ENCODE measurements at places on chromosomes 4 and X.
A peak's percentile ranks its signal among the peaks of the same experiment; 100 is the strongest.

DNA sequence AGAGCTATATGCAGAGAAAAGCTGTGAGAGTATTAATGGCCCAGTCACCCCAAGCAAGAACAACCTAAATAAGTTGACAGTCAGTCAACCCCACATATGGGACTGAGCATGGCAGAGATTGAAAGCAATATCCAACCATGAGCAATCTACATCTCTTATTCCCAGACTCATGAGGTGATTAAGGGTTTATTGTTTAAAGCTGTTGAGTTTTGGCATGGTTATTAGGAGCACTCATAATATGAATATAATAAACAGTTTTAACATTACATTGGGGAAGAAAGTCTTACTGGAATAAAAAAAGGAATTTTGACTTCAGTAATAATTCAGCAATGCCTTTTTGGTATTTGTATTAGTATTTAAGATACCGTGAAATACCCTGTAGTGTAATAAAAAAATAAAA is 1627.4 kb downstream of the STIM2 start:
- no peak for DNase-seq

DNA sequence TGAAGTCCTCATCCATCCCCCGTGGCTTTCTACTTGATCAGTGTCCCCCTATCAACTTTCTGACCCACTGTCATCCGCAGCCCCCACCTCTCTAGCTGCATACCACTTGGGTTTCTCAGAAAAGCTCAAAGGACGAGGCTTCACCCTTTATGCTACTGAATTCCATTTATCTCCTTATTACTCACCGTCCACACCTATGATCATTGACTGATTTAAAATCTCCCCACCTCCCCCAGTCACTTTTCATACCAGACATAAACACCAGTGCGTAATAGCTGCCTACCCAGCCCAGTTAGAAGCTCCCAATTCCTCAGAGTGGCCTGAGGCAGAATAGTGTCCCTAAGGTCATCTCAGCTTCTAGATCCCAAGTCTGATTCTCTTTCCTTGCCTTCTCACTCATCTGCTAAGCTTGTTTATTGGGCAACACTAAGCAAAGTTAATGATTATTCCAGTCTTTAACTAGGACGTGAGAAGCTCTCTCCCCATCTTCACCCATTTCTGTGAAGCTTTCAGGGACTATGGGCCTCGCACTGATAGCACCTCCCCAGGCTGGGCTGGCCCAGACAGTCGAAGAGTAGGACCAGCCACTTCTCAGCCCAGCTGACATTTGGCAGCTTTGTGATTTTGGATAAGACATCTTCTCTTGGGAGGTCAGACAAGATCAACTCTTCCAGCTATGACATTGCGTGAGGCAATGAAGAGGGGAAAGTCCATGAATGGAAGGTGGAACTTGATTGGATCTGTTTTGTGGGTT is 7.2 kb upstream of the DDX60L start:
- no peak for DNase-seq

- DNase-seq = no peak
Observed at GRCh38 chr4:36337665-36338185, 56.3 kb downstream of the DTHD1 start.

GRCh38 chrX:115098897-115099296 is 81.5 kb upstream of the IL13RA2 start:
- DNase-seq = no peak

GRCh38 chrX:152821145-152821765 is 9.3 kb downstream of the CETN2 start:
- DNase-seq = peak; percentile 15

DNA sequence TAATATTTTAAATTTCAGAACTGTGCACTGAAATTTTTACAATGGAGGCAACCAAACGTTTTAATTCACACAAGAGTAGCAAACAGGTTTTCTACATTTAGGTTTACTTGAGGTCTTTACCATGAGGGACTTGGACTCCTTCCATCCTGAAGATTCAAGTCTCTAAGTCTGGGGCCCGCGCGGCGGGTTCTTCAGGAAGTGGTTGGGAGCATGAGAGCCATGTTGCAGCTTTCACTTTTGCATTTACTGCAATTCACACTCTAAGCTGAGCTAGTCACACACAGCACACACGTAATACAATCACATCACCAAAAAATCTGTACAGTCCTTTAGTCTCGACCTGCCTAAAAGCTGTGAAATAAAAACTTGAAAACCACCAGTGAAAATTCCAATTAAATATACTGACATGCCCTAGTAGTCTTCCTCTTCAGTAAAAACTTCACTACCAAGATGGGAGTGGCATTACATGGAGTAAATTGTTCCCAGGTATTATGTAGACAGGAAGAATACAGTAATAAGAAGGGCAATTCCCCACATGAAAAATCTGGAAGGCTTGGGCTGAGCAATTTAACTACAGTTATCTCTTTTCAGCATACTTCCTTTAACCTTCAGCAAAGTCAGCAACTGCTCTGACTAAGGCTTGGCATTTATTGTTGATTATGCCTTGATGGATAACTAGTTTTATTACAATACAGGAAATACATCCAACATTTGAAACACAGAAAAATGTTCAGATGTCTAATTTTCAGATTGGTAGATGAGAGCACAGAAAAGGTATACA is 571.1 kb upstream of the DIPK2B start:
- no peak for DNase-seq

DNA sequence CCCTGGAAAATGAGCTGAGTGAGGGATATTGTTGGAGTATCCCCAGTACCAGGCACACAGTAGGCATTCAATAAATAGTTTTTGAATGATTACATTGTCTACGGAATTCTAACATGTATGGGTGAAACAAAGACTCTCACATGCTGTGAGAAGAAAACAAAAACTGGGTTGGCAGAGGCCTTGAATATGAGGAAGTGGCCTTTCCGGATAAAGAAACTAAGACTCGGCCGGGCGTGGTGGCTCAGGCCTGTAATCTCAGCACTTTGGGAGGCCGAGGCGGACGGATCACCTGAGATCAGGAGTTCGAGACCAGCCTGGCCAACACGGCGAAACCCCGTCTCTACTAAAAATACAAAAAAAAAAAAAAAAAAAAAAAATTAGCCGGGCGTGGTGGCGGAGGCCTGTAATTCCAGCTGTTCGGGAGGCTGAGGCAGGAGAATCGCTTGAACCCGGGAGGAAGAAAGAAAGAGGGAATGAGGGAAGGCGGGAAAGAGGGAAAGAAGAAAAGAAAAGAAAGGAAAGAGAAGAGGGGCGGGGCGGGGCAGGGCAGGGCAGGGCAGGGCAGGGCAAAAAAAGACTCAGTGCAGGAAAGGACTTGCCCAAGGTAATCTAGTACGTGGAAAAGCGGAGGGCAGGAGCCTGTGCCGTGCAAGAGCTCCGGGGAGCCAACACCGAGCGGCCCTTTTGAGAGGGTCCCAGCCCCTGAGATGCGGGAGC is 689 bp upstream of the TMA16 start:
- DNase-seq = no peak

DNA sequence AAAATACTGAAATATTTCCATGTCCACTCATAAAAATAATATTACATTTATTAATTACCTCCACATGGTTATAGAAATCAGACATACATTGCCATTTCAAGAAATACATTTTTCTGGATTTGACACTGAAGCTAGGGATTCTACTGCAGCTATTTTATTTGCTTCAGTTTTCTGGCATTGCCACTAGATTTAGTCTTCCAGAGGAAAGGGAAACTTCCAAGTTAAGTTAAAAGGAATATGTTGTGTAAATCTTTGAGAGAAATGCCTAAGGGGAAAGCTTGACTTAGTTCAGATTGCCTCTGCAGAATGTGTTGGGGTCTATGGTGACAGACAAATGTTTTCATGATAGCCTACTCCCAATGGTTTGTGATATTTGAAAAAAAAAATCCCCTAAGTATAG is 1631.3 kb downstream of the PCDH18 start:
- DNase-seq = no peak

GRCh38 chrX:71533516-71533850 is 579 bp downstream of the OGT start:
- DNase-seq = no peak

DNA sequence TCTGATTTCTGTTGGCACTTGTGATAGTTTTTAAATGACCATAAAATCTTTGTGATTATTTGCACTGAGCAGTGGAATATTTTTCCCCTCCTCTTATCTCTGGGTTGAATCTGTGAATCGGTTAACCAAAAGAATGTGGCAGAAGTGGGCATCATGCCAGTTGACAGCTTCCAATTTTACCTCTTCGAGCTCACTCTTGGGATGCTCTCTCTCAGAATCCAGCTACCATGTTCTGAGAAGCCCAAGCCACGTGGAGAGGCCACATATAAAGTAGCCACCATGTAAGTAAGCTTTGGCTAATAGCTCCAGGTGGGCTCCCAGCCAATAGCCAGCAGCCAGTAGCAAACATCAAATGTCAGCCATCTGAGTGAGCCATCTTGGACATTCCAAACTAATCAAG is 12.9 kb upstream of the WDR19 start:
- DNase-seq = no peak

GRCh38 chr4:96025011-96025410 is 185.1 kb downstream of the PDHA2 start:
- DNase-seq = no peak

- DNase-seq = no peak
Observed at GRCh38 chr4:40289366-40290188, 45.6 kb upstream of the CHRNA9 start.

DNA sequence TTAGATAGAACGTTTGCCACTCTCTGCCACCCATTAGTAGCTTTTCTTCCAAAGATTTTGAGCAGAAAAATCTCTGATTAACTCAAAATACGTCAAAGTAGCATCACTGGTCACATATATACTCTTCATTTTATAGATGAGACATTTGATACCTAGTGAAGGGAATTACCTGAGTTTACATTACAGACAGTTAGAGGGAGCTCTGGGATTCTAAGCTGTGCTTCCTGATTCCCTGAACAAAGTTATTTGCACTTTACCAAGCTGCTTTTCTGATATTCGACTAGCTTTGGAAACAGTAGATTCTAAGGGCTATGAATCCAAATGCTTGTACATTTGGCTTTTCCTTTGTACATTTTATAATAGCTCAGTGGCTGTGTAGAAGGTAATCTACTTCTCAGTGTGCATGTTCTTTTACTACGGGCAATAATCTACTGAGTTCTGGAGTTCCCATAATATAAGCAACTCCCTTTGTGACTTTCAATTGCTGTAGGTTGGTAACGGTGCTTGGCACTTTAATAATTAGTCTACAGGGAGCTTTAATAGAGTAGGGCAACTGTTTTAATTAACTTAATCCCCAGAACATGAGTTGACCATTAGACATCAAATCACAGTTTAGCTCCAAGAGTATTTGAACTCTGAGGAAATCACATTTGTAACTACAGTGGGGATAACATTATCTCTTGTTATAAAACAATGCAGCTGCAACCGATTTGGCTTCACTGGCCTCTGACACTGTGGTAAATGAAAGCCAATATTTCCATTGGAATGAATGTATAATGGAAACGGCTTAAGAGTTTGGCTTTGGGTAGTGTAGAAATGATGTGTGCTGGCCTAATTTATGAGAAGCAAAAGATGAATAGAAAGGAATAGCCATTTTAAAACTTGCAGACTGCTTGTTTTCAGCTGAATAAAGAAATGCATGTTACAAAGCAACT is 1602.4 kb downstream of the STIM2 start:
- no peak for DNase-seq

DNA sequence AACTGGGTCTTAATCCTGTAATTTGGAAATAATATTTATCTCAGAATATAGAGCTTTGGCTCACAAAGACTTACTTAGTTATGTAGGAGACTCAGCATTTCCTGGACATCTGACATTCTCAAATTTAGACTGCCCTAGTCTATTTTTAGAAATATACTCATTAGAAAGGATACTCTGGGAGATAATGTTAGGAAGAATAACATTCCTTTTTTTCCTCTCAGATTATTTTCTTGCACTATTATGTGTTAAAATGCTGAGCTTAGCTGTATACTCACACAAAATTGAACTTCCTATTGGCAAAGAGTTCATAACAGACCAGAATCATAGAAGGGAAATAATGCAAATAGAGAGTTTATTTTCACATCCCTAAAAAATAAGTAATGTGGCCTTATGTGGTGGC is 1424.9 kb upstream of the PCDH7 start:
- DNase-seq = no peak

GRCh38 chr4:182555997-182556418 is 312.8 kb downstream of the TENM3 start:
- DNase-seq = peak; percentile 82

GRCh38 chrX:67636532-67636931 is 92.7 kb downstream of the AR start:
- DNase-seq = no peak

- no peak for DNase-seq
Observed at GRCh38 chr4:4625488-4625887, 83.6 kb upstream of the STX18 start.

- DNase-seq = no peak
Observed at GRCh38 chrX:118756101-118756500, 28.7 kb downstream of the IL13RA1 start.

DNA sequence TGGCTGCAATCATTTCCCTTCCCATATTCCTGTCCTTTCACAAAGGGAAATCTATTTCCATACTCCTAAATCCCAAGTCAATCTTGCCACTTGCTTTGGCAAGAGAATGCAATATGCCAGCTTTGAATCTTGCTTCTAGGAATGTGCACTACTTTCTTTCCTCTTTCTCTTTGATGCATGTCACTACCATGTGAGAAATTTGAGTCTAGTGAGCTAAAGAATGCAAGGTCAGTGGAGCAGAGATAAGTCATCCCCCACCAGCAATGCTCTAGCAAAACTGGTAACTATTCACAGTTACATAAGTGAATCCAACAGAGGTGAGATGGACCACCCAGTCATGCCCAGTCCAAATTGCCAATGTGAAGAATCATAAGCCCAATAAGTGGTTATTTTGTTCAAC is 910.4 kb downstream of the RAB28 start:
- DNase-seq = no peak

DNA sequence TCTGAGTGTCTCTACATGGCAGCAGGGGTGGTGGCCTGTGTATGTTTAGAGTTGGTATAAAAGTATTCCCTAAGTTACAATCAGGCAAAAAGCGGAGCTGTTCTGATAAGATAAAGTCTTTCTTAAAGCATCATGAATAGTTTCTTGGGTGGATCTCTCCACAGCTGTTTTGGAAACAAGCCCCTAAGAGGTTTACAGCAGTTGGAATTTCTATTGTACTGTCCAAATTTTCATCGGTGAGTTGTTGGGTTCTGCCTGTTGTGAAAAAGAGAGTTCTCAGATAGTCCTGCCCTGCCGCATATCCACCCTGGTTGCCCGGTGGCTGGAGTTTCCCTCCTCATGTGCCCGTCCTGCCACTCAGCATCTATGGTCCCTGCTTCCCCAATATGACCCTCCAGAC is 50.1 kb downstream of the C4orf51 start:
- no peak for DNase-seq

- DNase-seq = no peak
Observed at GRCh38 chr4:17726911-17727310, 54.5 kb downstream of the FAM184B start.

GRCh38 chr4:22625311-22625710 is 67.4 kb upstream of the GBA3 start:
- DNase-seq = peak; percentile 52

- no peak for DNase-seq
Observed at GRCh38 chr4:121734571-121734970, 30.4 kb downstream of the SMIM43 start.

All from iPS DF 19.7 (cell line).